Activated naive CD8-positive, alpha-beta T cell treated with anti-CD3 and anti-CD28 coated beads, Interleukin-2, amount 10 ng/mL, durations not matched to agents 7 days and 5 days (primary cell): ENCODE measurements at places on chromosomes 1 and 21. TPM values are rescaled to one million over a fixed set of nuclear protein-coding genes. Genes with fewer than 3 reads are reported as not detected.

The ANGPTL1 gene
- total RNA-seq: not detected

The PIGV gene
- total RNA-seq: 21.5 TPM

DNA sequence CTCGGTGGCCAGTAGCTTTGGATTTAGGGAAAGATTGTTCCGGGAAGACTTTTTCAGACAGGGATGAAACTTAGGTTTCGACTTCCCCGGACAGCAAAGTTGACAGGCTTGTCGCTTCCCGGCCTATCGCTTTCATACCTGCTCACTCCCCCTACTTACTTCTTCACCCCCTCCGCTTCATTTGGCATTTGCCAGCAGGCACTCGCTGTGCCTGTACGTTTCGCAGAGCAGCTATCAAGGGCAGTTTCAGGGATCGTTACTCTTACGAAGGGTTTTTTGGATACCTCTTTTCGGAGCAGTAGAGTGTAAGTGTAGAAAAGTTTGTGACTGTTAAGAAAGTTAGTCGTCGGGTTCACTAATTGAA is 393 bp downstream of the BLZF1 start:
- H3K4me3 ChIP-seq: no peak overlapping the region
- DNase-seq: peak; percentile 59
- no peaks in the 10 kb centered on the region for H3K27me3 ChIP-seq
- peaks cover 31% of the 10 kb centered on the region for H3K4me1 ChIP-seq
- peaks cover 28% of the 10 kb centered on the region for H3K36me3 ChIP-seq

GRCh38 chr1:174746024-174746808 is 253.5 kb upstream of the CACYBP start:
- H3K27me3 ChIP-seq: peaks cover 3% of the 10 kb centered on the region
- no peak overlapping the region for H3K27ac ChIP-seq
- no peak overlapping the region for H3K4me3 ChIP-seq
- peaks cover 3% of the 10 kb centered on the region for H3K4me1 ChIP-seq
- H3K36me3 ChIP-seq: no peaks in the 10 kb centered on the region
- DNase-seq: no peak

GRCh38 chr21:45957981-45958600 is 23.5 kb upstream of the COL6A1 start:
- no peak overlapping the region for H3K4me3 ChIP-seq
- no peak for DNase-seq
- H3K27me3 ChIP-seq: peaks cover 18% of the 10 kb centered on the region
- H3K27ac ChIP-seq: no peak overlapping the region

GRCh38 chr1:243882276-243882675 is 32.2 kb upstream of the AKT3 start:
- DNase-seq: no peak
- no peak overlapping the region for H3K27ac ChIP-seq
- no peaks in the 10 kb centered on the region for H3K4me1 ChIP-seq

GRCh38 chr1:64599242-64599641 is 129.3 kb downstream of the CACHD1 start:
- no peak overlapping the region for H3K27ac ChIP-seq
- DNase-seq: no peak
- no peaks in the 10 kb centered on the region for H3K4me1 ChIP-seq
- H3K27me3 ChIP-seq: peaks cover 4% of the 10 kb centered on the region

- no peak overlapping the region for H3K4me3 ChIP-seq
- H3K27ac ChIP-seq: no peak overlapping the region
- DNase-seq: no peak
- peaks cover 10% of the 10 kb centered on the region for H3K4me1 ChIP-seq
Observed at GRCh38 chr1:217133092-217133491, 409.9 kb upstream of the ESRRG start.

DNA sequence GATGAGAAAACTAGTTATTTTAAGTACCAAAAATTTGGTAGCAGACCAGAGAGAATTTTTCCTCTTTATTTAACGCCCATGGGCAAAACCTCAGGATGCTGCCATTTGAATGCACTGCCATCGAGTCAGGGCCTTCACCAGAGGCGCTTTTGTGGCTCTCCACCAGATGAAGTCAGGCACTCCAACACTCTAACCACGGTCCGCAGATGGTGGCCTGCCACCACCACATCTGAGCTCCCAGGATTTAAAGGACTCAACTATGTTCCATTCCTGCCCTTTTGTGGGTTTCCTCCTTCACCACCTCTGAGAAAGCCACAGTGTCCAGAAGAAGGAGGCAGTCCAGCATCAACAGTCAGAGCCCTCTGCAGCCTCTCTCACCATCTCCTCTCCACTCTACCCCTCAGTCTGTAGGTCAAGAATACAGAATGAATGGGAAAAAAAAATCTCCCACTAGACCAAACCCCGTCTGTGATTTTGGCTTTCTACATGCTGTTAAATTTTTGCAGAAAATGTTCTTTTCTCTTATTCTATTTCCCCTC is 647.4 kb downstream of the USP25 start:
- H3K4me1 ChIP-seq: no peaks in the 10 kb centered on the region
- H3K27ac ChIP-seq: no peak overlapping the region
- no peak for DNase-seq
